Right kidney (tissue), 9 donors: ENCODE measurements at places on chromosomes 5 and 9.

GRCh38 chr9:33329979-33330378, 39.7 kb downstream of the NFX1 start:
- DNase-seq, result no peak

DNA sequence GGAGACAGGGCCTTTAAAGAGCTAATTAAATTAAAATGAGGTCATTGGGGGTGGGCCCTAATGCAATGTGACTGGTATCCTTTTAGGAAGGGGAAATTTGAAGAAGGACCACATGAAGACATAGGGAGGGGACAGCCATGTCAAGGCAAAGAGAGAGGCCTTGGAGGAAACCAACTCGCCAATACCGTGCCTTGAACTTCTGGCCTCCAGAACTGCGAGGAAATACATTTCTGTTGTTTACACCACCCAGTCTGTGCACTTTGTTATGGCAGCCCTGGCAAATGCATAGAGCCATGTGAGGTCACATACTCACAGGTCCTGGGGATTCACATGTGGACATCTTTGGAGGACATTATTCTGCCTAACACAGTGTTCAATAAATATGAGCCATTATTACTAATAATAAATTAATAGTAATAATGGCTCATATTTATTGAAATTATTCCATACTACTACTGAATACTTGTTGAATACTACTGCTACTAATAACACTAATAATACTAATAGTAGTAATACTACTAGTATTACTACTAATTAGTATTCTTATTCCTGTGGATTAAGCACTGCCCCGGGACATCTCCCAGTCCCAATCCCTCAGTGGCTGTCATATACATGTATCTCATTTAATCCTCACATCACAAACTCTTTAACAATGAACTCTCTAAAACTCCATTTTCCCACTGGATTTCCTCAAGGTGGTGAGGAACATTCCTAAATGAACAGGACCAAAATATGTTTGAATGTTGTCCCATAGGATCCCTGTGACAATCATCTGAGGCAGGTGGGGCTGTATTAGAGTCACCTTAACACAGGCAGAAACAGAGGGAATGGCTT, 8.4 kb downstream of the TRAF1 start:
- DNase-seq, result no peak

DNA sequence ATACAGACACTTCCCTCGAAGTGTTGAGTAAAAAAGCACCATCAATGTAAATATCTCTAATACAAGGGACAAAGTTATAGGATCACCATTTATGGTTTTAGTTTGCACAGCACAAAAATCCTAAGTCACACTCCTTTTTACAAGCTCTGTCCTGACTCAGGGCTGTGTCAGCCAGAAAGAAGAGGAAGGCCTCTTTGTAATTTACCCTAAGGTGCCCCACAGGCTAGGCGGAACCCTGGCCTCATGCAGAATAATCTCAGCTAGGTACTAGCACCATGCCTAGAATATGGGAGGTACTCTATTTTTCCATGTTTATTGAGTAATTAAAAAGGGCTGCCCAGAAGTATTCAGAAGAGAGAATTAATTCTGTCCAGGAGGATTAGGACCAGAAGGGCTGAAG, 36.9 kb downstream of the HAVCR1 start:
- no peak for DNase-seq

GRCh38 chr5:54083851-54084250, 226.5 kb downstream of the ARL15 start:
- DNase-seq, result no peak

DNA sequence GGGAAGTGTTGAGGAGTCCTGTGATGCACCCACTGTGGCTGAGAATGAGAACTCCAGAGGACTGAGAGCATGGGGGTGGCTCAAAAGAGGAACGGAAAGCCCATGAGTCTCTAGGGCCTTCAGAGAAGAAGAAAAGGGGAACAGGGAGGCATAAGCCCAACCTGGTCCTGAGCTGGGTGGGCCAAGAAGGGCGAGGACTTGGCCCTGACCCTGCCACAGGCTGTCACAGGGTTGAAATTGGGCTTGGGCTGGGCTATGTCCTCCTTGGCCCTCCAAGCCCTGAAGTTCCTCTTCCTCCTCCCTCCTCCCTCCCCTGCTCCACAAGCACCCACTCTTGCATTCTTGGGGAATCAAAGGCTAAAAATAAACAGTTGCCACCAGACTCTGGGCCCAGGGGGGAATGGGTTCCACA, 49.3 kb upstream of the PPARGC1B start:
- DNase-seq, result no peak

GRCh38 chr9:72633966-72634365, 112.6 kb downstream of the TMC1 start:
- no peak for DNase-seq

DNA sequence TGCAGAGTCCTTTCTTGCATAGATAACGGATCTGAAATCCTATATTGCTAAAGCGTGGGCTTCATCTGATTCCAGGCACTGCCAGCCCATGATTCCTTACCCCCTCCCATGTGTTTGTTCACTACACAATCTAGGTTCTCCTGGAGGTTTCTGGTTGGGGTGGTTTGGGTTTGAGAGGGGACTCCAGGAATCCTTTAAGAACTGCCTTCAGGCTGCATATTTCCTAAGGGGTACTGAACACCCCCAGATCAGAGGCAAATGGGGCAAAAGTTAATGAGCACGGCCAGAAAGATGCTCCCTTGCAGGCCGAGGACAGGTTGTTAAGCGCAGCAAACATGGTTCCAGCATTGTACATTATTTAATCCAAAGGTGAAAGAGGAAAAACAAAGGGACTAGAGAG, 9.9 kb downstream of the NR2F1 start:
- DNase-seq, result peak; percentile 51

- peak; percentile 52 for DNase-seq
Observed at GRCh38 chr5:111563031-111563822, 50.9 kb upstream of the STARD4 start.

GRCh38 chr5:37838933-37839341, 904 bp downstream of the GDNF start:
- peak; percentile 69 for DNase-seq

DNA sequence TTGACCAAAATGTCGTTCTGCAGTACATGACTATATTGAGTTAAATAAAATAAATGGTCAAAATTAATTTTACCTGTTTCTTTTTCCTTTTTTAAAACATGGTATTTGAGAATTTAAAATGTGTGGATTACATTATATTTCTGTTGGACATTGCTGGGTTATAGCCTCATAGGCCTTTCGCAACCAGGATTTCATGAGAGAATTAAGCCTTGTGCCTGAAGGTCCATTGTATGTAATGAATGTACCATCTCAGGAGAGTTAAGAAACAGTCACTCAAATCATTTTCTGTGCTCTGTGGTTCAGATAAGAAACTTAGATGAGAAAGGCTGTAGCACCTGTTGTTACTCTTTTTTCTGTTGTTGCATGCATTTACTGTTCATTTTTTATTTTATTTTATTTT, 103.5 kb downstream of the ANGPTL2 start:
- no peak for DNase-seq

DNA sequence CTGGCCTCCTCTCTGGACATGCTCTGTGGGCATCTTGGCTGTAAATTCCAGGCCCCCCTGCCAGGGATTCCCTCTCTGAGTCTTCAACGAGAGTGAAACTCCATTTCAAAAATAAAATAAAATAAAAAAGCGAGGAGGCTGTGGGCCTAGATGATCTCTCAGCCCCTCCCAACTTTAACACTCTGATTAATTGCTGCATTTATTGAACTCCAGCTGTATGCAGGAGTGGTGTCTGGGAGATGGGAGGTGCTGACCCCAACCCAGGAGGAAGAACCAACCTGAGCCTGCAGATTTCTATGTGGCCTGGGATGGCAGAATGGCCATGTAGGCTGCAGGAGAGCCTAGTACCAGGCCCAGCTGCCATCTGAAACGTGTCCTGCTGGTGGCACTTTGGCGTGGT, 154.5 kb upstream of the IER5L start:
- no peak for DNase-seq

GRCh38 chr9:75988663-75989062, 98.2 kb downstream of the PCSK5 start:
- no peak for DNase-seq

- no peak for DNase-seq
Observed at GRCh38 chr5:74378464-74378863, 262.1 kb downstream of the ENC1 start.

DNA sequence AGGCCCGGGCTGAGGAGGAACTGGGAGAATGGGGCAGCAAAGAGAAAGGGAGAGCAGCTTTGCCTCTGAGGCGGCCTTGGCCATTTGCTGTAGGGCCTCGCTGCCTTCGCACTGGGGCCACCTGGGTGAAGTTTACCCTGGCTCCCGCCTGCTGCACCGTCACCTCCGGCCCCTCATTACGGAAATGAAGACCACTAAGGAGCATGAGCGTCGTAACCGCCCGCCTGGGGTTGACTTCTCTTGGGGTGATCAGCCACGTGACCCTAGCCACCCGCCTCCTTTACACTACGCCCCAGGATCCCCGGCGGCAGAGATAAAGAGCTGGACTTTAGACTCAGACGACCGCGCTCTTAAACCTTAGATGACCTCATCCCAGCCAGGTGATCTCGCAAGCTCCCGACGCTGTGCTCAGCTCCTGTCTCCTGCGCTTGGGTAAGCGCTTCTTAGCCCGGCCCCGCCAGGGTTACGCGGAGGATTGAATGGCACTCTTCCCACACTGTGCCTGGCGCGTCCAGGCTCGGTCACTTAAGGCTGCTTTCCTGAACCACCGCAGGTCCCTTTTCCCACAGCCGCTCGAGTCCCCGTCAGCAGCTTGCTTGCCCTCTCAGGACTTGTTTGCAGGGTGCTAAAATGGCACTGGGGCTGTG, 107.9 kb upstream of the LARP1 start:
- peak; percentile 65 for DNase-seq

DNA sequence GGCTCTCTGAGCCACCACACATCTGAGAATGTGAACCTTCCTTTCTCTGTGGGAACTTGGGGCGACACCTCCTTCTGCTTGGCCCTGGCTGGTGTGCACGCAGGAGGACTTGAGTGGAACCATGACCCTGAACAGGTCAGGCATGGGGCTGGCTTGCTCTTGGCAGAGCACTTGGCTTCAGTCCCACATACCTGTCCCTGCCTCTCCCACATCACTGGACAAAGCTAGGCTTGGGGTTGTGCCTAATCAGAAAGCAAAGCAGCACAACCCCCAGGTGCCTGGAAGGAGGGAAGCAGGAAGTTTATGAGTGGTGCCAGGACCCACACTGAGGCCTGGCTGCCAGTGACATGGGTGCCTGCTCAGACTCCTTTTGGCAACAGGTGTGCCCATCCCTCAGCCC, 13.2 kb downstream of the GADD45G start:
- no peak for DNase-seq

GRCh38 chr5:139416651-139417050, 12.8 kb upstream of the SPATA24 start:
- DNase-seq, result no peak

GRCh38 chr9:447230-448025, 232.8 kb downstream of the DOCK8 start:
- DNase-seq, result no peak
